Uterus (tissue), 4 donors: ENCODE measurements at places on chromosomes 2 and 18. TPM values are rescaled to one million over a fixed set of nuclear protein-coding genes. Genes with fewer than 3 reads are reported as not detected.

The FNDC4 gene
- total RNA-seq: 0.59 TPM

The SP140 gene
- 0.77 TPM for total RNA-seq

- H3K36me3 ChIP-seq: no peaks in the 10 kb centered on the region
- H3K27me3 ChIP-seq: no peaks in the 10 kb centered on the region
- H3K4me1 ChIP-seq: no peaks in the 10 kb centered on the region
- no peak overlapping the region for H3K4me3 ChIP-seq
- DNase-seq: no peak
These were observed 728.6 kb downstream of the SLC4A3 start for GRCh38 chr2:220356076-220356475.

DNA sequence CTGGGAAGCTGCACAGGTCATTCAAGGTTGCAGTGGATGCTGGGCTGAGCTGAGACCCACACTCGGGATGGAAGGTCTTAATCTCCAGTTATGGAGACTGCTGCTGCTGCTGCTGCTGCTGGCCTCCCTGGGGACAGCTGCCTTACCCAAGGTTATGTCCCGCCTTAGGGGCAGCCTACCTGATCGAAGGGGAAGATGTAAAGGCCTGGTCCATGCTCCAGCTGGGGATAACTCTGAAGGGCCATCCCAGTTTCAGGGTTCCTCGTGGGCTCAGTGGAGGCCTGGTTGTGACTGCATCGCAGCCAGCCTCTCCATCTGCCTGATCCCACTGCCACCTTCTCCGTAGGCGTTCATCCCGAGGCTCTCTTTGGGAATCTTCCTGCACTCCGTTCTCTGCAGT is 33.0 kb downstream of the RHOB start:
- no peak for DNase-seq
- no peaks in the 10 kb centered on the region for H3K36me3 ChIP-seq
- H3K27me3 ChIP-seq: no peaks in the 10 kb centered on the region
- no peak overlapping the region for H3K27ac ChIP-seq
- H3K4me3 ChIP-seq: no peak overlapping the region

DNA sequence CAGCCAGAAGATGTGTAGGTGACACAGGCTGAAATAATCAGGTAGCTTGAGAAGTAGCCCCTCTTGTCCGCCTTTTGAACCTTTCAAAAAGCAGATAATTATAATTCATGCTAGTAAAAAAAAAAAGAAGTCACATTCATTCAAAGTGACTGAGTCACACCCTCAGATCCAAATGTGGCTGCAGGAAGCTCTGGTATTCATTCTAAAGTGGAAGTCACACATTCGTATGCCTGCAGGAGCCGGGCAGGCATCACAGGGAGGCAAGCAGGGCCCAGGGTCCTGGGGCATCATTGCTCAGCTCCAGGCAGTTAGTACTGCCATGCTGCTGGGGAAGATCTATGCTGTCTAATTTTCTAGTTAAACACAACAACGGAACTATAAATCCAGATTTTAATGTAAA is 21.7 kb upstream of the RAB11FIP5 start:
- H3K36me3 ChIP-seq: no peaks in the 10 kb centered on the region
- no peaks in the 10 kb centered on the region for H3K27me3 ChIP-seq
- no peak overlapping the region for H3K4me3 ChIP-seq
